ENCODE measurements at places on chromosomes 6 and 20. TPM values are rescaled to one million over a fixed set of nuclear protein-coding genes. Genes with fewer than 3 reads are reported as not detected.

ETV7 gene
- total RNA-seq = 9.8 TPM

DNA sequence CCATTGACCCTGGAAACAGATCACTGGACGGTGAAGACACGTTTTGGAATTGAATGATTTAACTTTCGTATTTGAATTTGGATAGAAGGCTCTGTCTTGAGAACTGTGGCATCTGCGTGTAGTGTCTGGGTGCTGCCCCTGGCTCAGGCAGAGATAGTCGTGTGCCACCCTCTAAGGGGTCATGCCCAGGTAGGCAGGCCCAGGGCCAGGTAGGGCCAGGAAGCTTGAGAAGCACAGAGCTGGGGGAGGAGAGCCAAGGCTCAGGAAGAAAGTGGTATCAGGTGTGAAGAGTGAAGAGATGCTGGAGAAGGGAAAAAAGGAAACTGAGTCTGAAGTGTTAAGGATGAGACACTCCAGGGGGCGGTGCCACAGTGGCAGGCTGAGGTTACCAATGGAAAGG, 75.5 kb downstream of the IYD start:
- no peak for DNase-seq

GRCh38 chr6:137283940-137284810, 65.0 kb upstream of the IFNGR1 start:
- DNase-seq = no peak

DNA sequence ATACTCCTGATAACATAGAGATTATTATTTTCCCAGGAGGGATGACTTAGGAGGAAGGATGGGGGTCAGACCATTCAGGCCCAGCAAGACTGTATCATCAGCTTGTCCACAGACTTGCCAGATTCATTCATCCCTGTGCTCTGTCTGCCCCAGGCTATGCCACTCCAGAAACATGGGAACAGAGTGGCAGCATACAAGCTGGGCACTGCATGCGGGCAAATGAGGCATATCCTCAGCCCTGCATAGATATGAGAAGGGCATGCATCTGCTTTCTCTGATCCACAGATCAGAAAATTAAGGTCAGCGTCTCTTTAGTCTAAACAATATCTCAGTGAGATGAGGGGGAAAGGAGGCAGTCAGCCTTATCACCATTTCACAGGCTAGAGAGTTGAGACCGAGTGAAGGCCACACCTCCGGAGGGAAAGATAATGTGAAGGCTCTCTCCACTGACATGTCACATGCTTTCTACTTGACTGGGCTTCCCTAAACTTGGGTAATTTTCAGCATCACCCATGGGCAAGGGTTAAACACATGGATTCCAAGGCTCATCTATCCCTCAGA, 140.5 kb downstream of the TFAP2B start:
- no peak for DNase-seq

- no peak for DNase-seq
Observed at GRCh38 chr6:35602133-35602946, 86.4 kb downstream of the FKBP5 start.

All from activated naive CD8-positive, alpha-beta T cell treated with anti-CD3 and anti-CD28 coated beads, Interleukin-2, amount 10 ng/mL, durations not matched to agents 7 days and 5 days (primary cell).